CD8-positive, alpha-beta T cell (primary cell): ENCODE measurements at places on chromosomes 7 and 10.

DNA sequence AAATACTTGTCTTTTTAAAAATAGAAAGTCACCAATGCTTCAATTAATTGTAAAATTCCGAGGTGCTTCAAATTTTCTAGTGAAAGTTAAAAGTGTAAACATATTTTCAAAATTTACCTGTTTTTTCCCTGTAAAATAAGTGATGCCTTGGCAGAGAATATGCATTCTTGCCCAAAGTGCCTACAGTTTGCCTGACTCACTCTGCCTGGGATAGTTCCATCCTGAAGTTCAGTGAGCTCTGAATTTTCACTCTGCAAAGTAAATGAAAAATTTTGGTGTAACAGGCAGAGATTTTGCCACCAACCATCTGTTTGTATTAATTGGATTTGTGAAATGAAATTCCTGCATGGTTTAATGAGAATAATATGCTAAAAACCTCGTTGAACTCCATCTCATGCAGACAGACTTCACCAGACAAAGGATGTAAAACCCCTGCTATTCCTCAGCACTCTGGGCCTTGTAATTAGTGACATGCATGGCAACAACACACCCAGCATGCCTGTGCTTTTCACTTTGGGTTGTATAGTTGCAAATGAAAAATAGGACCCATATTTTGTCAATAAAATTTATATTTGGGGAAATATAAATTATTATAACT, 117.4 kb upstream of the GNAI1 start:
- DNase-seq, result no peak

DNA sequence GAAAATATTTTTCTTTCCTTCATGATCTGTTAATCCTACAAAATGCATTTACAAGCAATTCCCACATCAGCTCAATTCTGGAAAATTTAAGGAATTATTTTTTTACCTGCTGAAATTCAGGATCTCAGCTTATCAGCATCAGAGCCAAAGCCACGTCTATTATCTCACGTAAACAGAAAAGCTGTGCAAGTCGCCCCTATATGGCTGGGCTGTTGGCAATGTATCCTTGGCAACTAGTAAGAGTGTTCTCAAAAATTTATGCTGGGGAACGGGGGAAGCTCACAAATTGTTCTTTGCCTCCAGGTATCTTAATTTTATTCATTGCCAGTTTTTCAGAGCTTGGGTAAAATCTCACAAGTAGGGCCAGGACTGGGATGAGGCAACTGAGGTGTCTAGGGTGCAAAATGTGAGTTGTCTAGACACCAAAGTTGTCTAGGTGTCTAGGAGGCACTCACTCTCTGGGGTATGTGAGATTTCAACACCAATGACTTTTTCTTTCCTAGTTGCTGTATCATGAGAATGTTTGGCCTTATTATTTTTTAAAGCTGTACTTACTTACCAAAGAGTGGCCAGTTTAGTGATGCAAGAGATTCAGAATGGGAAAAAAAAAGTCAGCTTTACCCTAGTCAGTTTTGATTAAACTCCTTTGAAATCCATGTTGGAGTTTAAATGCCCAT, 5.1 kb downstream of the GSTO2 start:
- DNase-seq, result no peak

DNA sequence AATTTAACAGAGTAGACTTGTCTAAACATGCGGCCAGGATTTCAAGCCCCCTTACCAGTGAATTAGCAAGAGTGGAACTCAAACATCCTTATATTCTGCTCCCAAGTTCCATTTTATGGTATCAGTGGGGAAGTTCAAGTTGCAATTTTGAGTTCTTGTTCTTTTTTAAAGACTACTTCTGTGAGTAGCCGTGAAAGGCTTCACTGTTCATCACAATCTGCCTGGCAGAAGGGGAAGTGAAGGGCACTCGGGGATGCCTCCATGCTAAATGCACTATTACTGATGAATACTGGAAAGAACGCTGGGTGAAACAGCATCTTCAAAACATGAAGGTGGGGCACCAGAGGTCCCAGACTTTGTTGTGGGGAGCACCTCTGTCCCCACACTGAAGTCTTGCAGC, 22.4 kb upstream of the FGL2 start:
- DNase-seq, result no peak

GRCh38 chr10:70162892-70163201, 7.5 kb downstream of the SAR1A start:
- no peak for DNase-seq

GRCh38 chr7:39888171-39888853, 61.7 kb upstream of the CDK13 start:
- DNase-seq, result no peak

DNA sequence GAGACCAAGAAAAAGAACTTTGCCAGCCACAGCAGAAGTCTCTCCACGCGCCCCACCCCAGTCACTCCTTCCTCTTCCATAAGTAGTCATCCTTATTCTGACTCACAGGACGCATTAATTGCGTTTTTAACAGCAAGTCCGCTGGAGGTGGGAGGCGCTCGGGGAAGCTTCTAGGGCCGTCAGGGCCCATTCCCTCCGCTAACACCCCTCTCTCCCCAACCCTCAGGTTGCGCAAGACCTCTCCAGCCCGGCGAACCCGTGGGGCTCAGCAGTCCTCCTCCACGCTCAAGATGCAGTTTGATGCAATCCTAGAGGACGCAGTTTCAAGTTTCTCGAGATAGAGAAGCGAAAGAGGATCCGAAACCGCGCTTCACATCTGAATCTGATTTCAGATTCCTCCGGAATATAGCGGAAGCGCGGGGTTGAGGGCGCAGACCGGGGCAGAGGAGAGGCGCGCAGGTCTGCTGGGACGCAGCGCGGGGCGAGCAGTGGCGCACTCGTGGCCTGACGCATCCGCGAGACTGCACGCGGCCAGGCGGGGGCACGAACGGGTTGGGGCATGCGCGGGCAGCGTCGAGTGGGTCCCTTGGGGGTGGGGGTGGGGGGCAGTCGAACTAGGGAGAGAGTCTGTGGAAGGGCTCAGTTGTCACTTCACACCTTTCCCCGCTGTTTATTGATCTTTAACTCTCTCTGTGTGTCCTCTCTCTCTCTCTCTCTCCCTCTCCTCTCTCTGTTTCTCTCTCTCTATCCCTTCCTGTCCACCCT, 37.8 kb upstream of the PSAP start:
- DNase-seq, result peak; percentile 33

- no peak for DNase-seq
These were observed 273.4 kb upstream of the CSTF2T start for GRCh38 chr10:51972733-51973346.

DNA sequence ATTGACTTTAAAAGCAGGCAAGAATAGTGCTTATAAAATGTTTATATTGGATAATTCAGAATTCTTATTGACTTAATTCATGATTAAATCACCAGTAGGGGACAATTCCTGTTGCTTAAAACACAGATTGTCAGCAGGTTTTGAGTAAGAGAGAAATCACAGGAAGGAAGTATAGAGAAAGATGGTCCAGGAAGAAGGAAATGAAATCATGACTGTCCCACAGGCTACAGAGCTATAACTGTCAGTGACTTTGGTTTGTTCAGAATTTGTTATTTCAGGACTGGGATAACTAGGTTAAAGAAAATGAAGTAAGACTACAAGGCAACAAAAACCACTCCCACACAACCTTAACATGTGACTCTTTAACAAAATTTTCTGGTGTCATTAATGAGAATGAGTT, 6.8 kb downstream of the GNGT1 start:
- no peak for DNase-seq

GRCh38 chr10:49606981-49607535, 3.1 kb upstream of the SLC18A3 start:
- peak; percentile 59 for DNase-seq
